CD4-positive, alpha-beta T cell (primary cell): ENCODE measurements at places on chromosomes 2 and 18.
A peak's percentile ranks its signal among the peaks of the same experiment; 100 is the strongest.

DNA sequence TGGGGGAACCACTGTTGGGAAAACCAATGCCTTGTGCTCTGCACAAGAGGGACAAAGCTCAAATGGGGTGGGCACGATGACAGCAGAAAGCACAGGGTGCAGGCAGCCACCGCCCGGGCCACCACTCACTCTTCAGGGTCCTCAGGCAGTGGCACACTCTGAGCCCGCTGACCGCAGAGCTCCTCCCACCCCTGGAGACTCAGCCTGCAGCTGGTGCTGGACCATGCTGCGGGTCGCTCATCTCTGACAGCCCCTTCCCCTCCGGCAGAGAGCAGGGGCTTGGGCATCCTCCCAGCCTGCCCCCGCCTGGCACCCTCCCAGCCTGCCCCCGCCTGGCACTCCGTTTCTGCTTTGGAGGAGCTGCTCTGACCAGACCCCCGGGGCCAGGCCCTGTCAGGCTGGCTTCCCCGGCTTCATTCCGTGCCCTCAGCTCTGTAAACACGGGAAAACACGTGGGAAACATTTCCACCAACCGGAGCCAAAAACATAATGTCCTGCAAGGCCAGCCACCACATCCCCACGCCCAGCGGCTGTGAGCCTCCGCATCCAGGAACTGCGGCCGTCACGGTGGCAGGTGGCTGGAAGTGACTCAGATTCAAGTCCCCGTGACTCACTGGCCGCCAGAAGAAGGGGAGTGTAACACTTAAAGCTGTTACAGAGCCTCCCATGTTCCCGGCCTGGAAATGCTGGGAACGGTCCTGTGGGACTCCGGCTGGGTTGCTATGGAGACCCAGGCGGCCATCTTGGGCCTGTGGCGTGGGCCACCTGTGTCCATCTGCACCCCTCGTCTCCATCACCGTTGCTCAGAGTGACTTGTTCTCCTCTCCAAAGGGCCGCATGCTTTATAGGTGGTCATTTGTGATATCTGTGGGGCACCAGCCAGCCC, 6.8 kb upstream of the SNED1 start:
- DNase-seq: peak; percentile 45

GRCh38 chr2:182824767-182825158, 41.7 kb downstream of the FRZB start:
- no peak for DNase-seq

GRCh38 chr2:240635121-240635997, 10.1 kb downstream of the GPR35 start:
- DNase-seq: no peak

DNA sequence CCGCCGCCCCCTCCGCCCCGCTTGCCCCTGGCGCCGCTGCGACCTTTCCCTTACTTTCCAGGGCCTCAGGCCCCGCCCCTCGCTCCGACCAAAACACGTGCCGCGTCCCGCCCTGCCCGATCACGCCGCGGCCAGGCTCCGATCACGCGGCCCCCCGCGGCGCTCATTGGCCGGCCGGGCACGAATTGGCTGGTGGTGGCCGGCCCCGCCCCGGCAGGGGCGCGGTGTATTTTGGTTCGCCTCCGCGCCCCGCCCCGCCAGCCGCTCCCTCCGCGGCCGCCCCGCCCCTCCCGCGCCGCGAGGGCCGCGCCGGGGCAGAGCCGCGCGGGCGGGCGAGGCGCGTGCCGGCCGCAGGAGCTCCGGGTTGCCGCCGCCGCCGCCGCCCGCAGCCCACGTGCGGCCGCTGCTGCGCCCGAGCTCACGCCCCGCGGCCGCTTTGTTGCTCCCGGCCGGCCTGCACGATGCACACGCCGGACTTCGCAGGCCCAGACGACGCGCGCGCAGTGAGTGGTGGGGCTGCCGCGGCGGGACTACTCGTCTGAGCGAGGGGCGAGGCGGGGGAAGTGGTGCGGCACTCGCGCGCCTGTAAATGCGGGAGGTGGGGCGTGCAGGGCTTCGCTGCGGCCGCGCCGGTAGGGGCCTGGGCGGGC, at the start of gene KLF11:
KLF11 (plus strand) TSS at position 295 of the 650 bp plus-strand sequence; CDS start at position 462, 167 bp downstream.
- DNase-seq: peak; percentile 84

DNA sequence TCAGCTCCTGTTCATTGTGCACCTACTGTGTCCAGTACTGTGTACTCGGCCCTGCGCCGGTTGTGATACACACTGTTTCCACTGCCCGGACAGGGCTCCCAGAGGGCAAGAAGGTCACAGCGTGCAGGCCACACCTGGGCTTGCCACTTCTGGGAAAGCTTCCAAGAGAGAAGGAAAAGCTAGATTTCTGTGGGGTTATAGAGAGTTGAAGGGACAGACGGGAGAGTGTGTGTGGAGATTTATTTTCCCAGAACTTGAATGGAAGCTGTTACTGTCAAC, 3.8 kb upstream of the CNDP1 start:
- no peak for DNase-seq

DNA sequence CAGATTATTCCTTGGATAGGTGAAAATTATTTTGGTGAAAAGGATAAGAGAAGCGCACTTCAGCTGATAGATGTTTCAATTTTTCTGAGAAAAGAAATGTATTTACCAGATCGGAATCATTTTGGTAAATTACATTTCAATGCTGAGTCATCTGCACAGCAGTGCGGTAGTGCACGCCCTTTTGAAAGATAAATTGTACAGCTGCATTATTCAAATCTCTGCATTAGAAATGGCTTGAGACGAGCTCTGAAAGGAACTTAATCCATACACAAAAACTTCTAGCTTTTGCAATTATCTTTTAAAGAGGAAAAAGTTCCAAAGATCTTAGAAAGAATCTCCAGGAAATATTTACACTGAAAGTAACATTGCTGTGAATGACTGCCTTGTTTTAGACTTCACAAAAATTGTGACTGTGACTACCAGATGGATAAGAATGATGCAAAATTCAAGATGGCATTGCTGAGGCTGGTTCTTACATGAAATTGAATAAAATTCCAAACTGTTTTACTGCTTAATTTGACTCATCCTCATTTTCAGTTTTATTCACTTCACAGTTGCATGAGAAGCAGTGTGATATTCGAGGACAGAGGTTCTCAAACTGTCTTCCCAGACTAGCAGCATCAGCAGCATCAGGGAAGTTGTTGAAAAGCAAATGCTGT, 161.7 kb downstream of the RND3 start:
- DNase-seq: no peak

DNA sequence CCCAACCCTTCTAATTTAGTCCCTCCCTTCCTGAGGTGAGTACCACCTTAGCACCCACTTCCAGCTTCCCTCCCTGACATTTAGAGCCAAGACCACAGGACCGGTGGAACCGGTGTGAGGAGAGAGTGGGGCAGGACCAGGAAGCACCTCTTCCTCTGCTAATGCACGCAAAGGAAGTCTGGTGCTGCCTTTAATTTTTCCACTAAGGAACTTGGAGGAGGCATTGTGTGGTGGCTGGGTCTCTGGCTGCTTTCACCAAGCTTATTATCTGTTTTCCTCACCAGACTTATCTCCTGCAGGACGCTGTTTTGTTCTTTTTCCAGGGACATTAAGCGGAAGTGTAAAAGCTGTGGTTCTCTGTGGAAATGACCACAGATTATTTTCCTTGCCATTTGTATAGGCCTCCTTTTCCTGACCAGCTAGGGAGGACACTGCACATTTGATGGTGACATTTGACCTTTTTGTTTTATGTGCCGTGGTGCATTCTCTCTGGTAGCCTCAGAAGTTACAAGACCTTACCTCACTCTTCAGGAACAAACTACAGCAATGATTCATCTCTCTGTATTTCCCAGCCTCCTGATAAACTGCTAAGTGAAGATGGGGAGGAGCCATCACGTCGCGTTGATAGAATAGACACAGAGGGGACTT, 39.8 kb upstream of the SPTBN1 start:
- no peak for DNase-seq

DNA sequence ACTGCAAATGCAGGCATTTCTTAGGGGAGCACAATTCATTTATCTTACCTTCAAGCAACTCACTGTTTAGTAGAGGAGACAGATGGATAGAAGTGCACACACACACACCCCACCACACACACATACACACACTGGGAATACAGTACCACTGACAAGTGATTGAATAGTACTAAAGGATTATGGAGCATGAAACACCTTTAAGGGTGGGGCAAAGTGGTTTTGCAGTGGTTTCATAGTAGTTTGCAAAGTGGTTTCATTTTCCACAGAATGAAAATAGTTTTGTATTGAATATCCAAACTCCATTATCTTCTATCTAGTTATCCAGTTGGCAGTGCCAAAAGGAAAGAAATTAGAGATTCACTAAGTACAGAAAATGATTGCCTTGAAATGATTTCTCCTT, 18.9 kb downstream of the KIF5C start:
- no peak for DNase-seq
